ENCODE measurements at places on chromosomes 2 and 18.

GRCh38 chr2:189095101-189095500 is 84.5 kb downstream of the COL5A2 start:
- no peak for DNase-seq

DNA sequence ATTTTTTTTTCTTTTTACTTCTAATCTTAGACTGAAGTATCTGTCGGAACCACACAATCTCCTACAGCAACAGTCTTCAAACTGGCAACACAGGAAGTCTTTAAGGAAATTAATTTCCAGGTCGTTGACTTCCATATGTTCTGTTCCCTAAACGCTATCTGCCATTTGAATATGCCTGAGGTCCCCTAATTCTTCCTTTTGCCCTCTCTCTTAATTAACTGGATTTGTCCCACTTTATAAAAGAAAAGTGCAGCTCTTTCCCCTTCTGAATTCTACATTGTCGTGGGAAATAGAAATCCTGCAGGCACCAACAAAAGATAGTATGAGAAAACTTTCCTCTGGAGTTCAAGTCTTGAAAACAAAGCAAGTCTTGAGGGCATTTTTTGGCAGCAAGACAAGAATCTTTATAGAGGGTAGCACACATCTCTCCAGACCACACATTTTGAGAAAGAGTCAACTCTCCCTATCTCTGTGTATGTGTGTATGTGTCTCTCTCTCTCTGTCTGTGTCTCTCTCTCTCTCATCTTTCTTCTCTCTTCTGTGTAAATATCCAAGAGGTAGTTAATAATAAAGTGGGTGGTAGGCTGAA is 879.8 kb downstream of the SOCS6 start:
- DNase-seq: no peak

DNA sequence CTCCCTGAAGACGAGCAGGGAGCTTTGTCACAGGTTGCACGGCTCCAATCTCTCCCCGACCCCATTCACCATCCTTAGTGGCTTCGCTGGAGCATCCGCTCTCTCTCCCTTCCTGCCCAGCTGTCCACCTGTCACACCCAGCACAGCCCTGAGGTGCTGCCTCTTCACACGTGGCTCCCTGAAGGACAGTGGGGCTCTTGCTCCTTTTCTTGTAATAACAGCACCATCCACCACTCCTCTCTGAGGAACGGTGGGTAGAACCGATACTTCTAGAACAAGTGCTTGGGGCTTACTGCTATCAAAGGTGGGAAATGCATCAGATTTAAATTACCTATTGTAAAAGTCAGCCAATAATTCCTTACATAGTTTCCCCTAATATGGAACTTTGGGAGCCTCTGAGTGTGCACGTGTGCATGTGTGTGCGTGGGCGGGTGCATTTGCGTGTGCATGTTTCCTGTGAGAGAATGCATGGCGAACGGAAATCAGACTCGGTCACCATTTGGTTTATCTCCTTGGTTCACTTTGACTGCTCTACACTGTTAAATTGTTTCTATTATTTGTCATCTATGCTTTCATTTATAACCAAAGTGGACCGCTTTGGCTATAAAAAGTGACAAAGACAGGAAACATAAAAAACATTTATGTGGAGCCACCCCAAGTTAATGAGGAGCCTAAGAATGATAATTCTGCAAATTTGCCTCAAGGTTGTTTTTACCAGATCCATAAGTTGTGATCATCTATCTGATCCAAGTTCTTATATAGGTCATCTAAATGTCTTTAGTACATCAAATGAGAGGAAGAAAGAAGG is 39.1 kb downstream of the KLHL29 start:
- DNase-seq: no peak

- no peak for DNase-seq
Observed at GRCh38 chr2:64591188-64591587, 62.5 kb downstream of the SERTAD2 start.

- no peak for DNase-seq
Observed at GRCh38 chr2:47493317-47494035, 90.5 kb downstream of the MSH2 start.

- DNase-seq: no peak
Observed at GRCh38 chr2:218193701-218194100, 23.3 kb upstream of the ARPC2 start.

- no peak for DNase-seq
Observed at GRCh38 chr2:8102470-8102869, 579.4 kb upstream of the ID2 start.

DNA sequence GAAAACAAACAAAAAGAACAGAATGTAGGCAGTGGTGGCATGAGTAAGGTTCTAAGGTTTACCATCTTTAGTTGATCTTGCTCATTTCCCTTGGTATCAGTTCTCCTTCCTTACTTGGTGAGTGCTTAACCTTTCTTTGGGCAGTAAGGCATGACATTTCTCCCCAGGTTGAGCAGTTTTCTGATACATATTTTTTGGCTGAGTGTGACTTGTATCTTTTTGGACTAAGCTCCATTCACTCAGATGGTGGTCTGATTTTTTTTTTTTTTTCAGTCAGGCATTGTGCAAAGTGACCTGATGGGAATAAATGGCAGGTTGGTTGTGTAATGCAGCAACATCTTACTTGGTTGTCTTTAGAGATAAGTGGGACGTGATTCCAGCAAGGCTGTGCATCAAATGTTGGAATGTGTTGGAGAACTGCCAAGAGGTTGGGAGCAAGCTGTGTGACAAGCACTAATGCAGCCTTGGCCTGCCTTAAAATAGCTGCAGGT is 15.1 kb downstream of the SPTBN1 start:
- DNase-seq: no peak

DNA sequence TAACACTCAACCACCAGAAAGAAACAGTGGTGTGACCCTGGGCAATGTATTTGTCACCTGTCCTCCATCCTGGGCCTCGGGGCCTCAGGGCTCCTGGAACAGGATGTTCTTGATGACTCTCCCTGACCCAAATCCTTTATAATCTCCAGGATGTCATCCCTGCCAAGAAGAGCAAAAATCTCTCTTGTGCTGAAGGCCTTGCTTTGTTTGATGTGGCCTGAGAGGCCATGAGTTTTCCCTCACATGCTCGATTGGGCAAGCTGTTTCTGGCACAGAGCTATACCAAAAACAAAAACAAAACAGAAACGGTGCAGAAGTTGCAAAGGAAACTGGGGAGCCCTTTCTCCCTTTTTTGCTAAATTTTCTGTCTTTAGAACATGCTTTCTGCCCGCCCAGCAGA is 35.7 kb upstream of the ST3GAL5 start:
- no peak for DNase-seq

- DNase-seq: no peak
Observed at GRCh38 chr2:66186537-66186936, 248.4 kb upstream of the MEIS1 start.

DNA sequence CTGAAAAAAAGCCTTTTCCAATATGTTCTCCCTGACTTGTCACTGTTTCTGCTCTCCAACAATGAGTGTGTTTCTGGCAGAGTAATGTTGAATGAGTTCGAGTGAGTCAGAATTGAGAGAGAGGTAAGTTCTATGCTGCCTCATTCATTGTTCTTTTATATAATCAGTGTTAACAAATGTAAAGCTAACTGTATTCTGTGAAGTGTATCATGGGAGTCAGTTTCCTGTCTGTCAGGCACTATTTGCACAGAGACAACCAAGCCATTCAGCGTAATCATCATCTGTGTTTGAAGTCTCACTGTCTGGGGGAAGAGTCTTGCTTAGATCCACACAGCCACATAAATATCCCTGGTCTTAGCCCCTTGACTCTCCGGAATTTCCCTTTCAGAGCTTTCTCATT is 22.0 kb upstream of the UPP2 start:
- no peak for DNase-seq

- DNase-seq: no peak
Observed at GRCh38 chr18:51288582-51288981, 91.1 kb upstream of the MEX3C start.

Data from T-helper 17 cell (primary cell).